Stimulated activated CD8-positive, alpha-beta memory T cell treated with anti-CD3 and anti-CD28 coated beads, Interleukin-15, amount 100 ng/mL, for 1 hour (primary cell): ENCODE measurements at places on chromosomes 4 and X.

- DNase-seq: no peak
These were observed 23.8 kb downstream of the BMX start for GRCh38 chrX:15524417-15524816.

- DNase-seq: peak; percentile 12
These were observed 2.1 kb downstream of the LEF1 start for GRCh38 chr4:108166441-108167315.

GRCh38 chrX:14922437-14922836 is 49.2 kb downstream of the MOSPD2 start:
- DNase-seq: no peak

GRCh38 chr4:16118090-16118489 is 34.3 kb upstream of the PROM1 start:
- no peak for DNase-seq

DNA sequence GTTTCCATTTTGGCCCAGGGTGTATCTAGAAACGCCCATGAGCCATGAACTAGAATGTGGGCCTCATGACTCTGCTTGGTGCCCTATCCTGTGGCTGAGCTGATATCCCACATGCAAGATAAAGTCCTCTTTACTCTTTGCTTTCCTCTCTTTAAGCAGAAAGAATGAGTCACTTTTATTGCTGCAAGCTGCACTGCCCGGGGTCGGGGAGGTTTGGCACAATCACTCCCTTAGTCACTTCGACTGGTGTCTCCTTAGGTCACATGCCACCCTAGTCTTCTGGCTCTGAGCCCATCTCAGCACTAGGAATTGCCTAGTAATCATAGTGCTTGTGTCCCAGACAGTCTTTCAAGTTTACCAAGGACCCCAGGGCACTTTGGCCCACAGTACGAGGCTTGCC is 75.1 kb upstream of the CXorf66 start:
- no peak for DNase-seq

GRCh38 chr4:169070895-169071218 is 60.8 kb upstream of the CBR4 start:
- no peak for DNase-seq

DNA sequence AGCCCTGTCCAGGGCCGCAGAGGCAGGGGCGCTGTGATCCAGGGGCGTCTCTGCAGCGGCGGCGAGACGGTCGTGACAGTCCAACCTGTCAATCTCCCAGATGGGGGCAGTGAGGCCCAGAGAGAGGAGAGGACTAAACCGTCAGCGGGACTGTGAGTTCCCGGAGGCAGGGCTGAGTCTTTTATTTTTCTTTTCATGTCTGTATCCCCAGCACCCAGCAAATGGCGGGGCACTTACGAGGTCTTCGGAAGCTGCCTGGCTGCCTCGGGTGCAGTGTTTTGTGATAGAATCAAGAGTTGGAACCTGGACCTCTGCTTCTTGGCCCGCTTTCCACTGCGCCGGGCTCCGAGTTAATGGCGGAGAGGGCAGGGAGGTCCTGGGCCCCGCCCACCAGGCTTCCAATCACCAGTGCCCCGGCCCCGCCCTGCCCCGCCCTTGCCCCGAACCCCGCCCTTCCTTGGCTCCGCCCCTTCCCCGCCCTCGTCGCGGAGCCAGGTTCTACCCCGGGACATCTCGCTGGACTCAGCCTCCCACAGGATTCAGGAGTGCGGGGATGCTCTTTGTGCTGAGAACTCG is 35.3 kb upstream of the GRPEL1 start:
- DNase-seq: peak; percentile 55

- no peak for DNase-seq
These were observed 20.3 kb upstream of the GUCY1B1 start for GRCh38 chr4:155738548-155738947.

DNA sequence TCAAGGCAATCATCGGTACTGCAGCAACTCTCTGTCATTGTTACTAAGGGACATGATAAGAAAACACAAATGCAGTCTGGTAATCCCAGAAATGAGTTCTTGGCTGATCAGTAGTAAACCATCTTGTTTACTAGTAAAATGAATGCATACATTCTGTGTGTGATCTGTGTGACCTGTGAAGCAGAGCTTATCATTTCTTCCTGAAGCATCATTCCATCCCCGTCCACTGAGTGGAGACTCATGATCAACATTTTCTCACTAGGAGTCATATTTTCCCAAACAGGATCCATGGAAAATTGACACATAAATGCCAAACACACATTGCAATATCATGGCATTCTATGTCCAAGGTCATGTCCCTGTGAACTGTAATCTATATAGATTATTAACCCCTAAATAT is 226.1 kb downstream of the ANKRD50 start:
- no peak for DNase-seq

GRCh38 chr4:73315091-73315490 is 56.5 kb upstream of the ANKRD17 start:
- DNase-seq: no peak

GRCh38 chr4:102787096-102787881 is 26.5 kb upstream of the MANBA start:
- no peak for DNase-seq

DNA sequence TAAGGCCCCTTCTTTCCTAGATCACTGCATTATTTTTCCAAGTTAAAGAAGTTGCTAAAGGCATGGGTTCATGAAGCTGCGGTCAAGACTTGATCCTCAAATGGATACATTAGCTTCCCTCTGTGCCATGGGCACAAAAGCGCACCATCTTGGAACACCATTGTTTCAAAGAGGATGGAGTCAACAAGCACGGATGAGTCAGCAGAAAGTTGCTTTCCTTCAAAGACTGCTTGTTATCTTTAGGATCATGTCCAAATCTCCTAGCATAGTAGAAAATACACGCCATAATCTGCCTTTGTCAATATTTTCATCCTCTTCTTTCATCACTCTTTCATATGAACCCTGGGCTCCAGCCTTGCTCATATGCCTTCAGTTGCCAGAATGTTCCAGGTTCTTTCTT is 226.8 kb upstream of the GATB start:
- no peak for DNase-seq

DNA sequence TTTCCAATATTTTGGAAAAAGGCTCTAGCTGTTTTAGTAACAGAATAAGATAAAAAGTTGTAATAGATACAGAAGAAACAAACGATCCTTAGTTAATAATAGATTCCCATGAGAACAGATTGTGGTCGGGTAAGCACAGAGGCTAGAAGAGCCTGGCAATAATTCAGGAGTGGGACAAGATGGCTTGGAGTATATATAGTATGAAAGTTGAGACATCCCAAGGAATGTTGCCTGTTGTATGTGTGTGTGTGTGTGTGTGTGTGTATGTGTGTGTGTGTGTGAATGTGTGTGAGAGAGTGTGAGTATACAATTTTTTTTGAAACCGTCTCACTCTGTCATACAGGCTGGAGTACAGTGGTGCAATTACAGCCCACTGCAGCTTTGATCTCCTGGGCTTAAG is 150.7 kb downstream of the PDGFC start:
- no peak for DNase-seq

DNA sequence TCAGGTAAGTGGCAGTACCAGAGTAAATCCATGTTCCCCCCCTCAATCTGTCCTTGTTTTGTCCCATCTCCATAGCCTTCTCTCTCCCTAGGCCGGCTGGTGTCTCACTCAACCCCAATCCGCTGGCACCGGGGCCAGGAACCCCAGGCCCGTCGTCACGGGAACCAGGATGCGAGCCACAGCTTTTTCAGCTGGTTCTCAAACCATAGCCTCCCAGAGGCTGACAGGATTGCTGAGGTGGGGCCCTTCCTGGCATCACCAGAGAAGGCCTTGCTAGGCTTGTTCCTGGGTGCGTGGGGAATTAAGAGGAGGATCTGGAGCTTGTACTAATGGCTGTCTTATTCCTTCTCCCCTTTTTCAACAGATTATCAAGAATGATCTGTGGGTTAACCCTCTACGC is 2.7 kb downstream of the TSPYL2 start:
- no peak for DNase-seq
